HCT116 (cell line): ENCODE measurements at places on chromosomes 5 and 9.
A peak's percentile ranks its signal among the peaks of the same experiment; 100 is the strongest.

- DNase-seq: no peak
Observed at GRCh38 chr5:169429044-169429443, 128.1 kb upstream of the SLIT3 start.

DNA sequence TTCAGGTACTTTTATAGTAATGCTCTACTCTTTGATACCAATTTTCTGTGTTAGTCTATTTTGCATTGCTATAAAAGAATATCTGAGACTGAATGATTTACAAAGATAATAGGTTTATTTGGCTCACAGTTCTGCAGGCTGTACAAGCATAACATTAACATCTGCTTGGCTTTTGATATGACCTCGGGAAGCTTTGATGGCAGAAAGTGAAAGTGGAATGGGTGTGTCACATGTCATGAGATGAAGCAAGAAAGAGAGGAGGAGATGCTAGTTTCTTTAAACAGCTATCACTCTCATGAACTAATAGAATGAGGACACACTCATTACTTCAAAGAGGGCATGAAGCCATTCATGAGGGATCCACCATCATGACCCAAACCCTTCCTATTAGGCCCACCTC is 270.9 kb upstream of the IL12B start:
- no peak for DNase-seq

DNA sequence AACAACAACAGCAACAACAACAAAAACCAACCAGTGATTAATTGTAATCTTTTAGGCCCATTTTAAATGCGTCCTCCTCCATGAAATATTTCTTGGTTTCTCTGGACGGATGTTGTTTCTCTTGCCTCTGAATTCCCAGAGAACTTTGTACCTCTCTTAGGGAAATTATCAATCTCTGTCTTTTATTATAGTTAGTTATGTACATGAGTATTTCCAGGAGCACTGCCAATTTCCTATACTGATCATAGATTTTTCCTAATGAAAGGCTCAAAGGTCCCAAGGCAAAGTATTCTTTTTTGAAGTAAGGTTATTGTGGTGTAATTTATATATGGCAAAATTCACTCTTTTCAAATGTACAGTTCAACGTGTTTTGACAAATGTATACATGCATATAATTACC is 20.4 kb upstream of the PALM2AKAP2 start:
- no peak for DNase-seq

GRCh38 chr5:42887097-42887496 is 75.4 kb upstream of the SELENOP start:
- peak; percentile 42 for DNase-seq

- DNase-seq: no peak
Observed at GRCh38 chr5:39426746-39427105, 1.9 kb upstream of the DAB2 start.

DNA sequence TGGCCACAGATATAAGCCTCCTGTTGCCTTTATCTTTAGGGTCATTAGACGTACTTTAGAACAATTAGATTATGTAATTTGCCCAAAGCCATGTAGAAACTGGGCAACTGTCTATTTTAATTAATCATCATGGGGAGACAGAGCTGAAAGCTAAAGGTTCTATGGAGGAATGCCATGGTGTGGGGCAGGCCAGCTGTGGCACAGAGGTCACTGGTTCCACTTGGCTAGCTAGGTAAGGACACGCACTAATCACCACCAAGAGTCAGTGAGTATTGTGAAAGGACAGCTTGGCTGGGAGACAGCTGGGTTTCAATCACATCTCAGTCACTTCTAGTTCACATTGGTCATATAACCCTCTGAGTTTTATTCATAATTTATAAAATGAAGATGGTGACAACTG is 81.7 kb downstream of the HMHB1 start:
- no peak for DNase-seq

- no peak for DNase-seq
Observed at GRCh38 chr9:114694146-114694545, 12.2 kb upstream of the TEX48 start.

GRCh38 chr5:125381290-125381689 is 634.9 kb upstream of the ZNF608 start:
- no peak for DNase-seq

GRCh38 chr9:20369391-20369790 is 252.9 kb downstream of the MLLT3 start:
- DNase-seq: no peak

DNA sequence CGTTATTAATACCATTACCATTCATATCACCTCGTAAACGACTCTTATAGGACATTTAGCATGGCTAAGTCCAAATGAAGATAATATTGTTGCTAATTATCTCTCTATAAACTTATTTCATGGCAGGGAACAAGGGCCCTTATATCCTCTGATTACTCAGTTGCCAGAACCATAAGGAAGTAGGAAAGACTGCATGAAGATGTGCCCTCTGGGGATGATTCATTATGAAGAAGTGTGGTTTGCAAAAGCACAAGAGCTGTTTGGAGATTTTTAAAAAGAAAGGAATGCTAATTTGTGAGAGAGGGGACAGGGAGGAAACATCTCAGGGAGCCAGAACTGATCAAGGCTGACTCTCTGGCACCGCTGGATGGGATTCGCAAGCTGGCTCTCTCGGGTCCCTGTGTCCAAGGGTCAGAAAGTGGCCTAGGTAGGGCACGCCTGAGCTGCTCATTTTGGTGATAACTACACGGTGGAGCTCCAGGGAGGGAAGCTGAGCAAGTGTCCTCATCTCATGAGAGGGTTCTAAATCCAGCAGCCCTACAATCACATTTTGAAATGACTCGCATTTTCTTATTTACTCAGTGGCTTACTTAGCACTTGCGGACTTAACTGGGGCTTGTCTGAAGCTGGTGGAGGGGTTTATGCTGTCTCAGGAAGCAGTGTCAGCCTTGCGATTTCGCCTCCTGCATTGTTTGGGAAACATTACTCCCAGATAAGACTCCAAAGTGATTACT is 136.8 kb downstream of the C5orf15 start:
- no peak for DNase-seq

GRCh38 chr9:77561331-77562018 is 86.6 kb downstream of the GNA14 start:
- no peak for DNase-seq

GRCh38 chr5:131720714-131721113 is 76.1 kb downstream of the FNIP1 start:
- no peak for DNase-seq

GRCh38 chr5:78671609-78672008 is 23.0 kb upstream of the LHFPL2 start:
- no peak for DNase-seq

DNA sequence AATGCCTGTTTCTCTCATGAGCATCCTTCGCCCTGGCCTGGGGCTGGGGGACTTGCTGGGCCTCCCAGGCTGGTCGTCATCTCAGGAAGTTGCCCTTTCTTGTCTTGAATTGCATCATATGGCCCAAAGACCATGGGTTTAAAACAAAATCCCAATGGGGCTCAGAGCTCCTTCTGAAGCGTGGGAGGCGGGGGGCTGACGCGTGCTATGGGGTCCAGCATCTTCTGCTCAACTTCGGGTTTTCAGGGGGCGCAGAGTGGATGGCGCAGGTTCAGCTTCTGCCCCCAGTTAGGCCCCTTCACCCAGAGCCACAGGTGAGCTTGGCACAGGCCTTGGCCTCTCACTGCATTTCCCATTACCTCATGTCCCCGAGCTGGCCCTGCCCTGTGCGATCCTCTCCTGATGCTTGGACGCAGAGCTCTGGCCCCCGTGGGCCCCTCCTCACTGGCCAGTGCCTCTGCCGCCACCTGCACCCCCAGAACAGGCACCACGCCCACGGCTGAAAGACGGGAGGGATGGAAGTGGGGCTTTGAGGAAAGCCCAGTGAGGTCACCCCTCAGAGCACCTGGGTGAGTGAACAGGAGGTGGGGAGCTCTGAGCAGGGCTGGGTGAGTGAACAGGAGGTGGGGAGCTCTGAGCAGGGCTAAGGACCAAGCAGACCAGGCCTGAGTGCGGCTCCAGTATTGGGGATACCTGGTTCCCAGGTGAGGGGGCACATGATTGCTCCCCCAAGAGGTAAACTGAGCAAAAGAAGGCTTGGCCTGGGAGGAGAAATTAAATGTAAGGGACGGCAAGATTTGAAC is 56.0 kb downstream of the TRIP13 start:
- DNase-seq: no peak

GRCh38 chr5:84354101-84354500 is 30.6 kb downstream of the EDIL3 start:
- no peak for DNase-seq

DNA sequence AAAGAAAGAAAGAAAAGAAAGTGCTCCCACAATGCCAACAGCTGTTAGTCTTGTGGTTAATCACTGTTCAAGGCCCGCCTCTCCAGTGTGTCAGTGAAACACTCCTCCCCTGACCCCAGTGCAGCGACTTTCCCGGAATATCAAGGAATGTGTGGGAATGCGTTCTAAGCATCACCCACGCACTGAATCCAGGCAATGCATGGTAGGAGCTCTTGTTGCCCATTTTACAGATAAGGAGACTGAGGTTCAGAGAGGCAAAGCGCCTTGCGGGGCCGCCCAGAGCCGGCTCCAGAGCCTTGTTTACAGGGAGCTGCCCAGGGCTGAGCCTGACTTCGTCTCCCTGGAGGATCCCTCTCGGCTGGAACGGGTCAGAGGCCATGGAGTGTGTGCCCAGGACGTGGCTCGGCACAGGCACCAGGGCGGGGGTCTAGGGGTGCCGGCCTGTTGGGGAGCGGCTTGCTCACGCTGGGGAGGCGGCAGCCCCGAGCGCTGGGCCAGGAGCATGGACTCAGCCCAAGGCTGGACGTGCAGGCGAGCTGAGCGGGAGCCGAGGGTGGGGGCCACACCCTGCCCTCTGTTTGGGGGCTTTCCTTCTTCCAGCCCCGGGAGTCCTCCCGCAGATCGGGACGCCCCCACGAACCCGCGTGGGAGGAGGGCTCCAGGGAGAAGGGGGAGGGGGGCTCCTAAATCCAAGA is 823 bp downstream of the ST6GALNAC6 start:
- no peak for DNase-seq

- DNase-seq: no peak
Observed at GRCh38 chr5:108003178-108003577, 332.4 kb upstream of the EFNA5 start.

GRCh38 chr5:179253730-179254129 is 91.5 kb downstream of the ADAMTS2 start:
- no peak for DNase-seq

- no peak for DNase-seq
Observed at GRCh38 chr5:90289837-90290236, 119.7 kb downstream of the CETN3 start.

- DNase-seq: no peak
Observed at GRCh38 chr9:102700936-102701335, 294.2 kb upstream of the CYLC2 start.

- no peak for DNase-seq
Observed at GRCh38 chr5:64019746-64020145, 57.5 kb upstream of the HTR1A start.

- DNase-seq: no peak
Observed at GRCh38 chr9:88378317-88378716, 9.9 kb upstream of the SPIN1 start.

DNA sequence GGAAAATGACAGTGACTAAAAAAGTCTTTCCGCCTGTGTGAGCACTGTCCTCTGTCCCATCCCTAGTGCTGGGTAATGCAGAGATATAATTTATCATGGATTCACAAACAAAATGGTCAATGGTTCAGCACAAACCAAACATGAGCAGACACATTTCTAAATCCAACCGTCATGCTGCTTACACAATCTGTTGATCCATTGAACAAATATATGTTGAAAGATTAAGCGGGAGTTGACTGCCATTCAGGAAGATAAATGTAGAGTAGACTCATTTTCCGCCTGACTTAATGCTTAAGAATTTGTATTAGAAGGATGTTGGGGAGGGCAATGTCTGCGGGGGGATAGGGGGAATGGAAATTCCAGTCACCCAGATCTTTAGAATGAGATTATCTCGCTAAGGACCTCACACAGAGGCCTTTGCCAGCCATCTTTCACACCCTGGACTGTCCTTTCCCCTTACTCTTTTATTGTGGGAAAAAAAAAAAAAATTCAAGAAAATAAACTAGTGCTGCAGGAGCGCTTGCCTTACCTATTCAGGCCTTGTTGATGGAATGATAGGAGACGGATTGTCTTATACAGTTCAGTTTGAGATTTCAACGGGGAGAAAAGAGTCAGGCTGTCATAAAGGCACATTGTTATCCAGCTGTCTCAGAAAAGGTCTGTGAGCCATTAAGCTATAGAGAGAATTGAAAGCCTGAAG is 153.7 kb downstream of the TLE1 start:
- no peak for DNase-seq

DNA sequence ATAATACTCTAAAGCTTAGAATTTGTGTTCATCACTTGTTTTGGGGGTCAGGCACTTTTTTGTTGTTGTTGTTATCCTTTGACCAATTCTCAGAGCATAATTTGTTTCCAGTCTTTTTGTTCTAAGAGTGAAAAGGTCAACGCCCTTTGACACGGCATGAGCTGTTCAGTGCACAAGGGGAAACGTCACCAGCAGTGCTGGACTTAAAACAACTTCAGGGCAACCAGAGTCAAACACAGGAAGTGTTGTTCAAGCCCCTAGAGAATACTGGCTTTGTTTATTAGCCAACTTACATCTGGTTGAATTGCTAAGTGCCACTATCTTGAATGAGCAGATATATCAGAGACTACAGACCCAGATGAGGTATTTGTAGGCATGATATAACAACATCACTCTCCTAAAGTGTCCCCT is 368.9 kb downstream of the TMEM161B start:
- DNase-seq: no peak

DNA sequence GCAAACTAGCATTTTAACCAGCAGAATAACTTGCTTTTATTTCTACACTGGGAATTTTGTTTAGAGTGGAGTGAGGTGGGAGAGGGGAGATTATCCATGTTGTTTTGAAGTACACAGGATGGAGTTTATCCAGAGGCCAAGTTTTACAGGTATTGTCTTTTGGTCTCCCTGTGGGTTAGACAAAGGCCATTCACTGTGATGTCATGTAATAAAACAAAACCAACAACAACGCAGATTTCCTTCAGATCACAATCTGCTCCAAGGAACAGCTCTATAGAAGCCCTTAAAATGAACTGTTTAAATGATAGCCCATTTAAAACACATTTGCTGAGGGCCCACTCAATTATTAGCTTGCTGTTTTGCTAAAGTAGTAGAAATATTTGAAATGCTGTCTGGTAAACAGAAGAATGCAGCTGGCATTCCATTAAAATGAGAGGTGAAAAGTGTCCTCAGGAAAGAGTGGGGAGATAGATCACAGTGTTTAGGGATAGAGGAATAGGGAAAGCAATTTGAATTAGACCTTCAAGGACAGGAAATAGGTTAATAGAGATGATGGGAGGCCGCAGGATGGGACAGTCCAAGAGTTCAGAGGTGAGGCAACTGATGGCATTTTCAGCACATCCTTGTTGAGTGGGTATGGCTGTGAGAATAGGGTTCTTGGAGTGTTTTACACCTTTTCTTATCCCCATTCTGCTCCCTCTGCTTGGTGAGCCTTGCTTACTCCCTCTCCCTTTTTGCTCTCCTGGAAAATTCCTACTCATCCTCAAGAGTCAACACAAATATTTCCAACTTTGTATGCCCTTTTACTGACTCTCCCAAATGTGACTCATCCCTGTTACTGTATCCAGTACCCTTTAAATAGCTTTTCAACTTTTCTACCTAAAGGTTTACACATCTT is 140.1 kb upstream of the NR3C1 start:
- no peak for DNase-seq

- no peak for DNase-seq
Observed at GRCh38 chr9:123046406-123047195, 13.1 kb downstream of the GPR21 start.
